Activated CD4-positive, alpha-beta T cell treated with anti-CD3 and anti-CD28 coated beads for 36 hours (primary cell): ENCODE measurements at places on chromosomes 2 and 18. TPM values are rescaled to one million over a fixed set of nuclear protein-coding genes. Genes with fewer than 3 reads are reported as not detected.

DNA sequence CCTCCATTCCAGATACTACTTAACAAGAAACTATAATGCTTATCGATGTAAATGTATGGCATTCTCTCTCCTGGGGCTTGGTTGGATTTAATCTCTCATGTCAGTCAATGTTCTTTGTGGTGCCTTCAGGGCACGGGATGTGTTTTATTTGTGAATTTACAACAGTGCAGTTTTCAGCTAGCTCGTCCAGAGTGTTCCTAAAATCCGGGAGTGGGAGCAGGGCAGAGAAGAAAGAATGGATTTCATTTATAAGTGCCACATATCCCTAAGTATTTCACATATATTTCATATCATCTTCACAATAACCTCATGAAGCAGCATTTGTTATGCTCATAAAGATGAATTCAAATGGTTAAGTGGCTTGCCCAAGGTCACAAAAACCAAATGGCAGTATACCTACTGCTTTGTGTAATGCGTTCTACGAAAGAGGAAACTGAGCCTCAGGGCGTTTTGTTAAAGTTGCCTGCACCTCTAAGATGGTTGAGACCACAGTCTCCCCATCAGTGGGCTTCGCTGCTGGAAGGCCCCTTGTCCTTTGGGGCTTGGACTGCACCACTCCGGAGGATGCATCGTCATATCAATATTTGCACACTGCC lies 134.7 kb upstream of the MGAT5 start:
- H3K27me3 ChIP-seq, result peaks cover 2% of the 10 kb centered on the region
- H3K4me3 ChIP-seq, result peak overlapping the region; percentile 80
- H3K27ac ChIP-seq, result peak overlapping the region; percentile 85
- H3K36me3 ChIP-seq, result no peaks in the 10 kb centered on the region
- H3K4me1 ChIP-seq, result peaks cover 38% of the 10 kb centered on the region
- DNase-seq, result no peak

DNA sequence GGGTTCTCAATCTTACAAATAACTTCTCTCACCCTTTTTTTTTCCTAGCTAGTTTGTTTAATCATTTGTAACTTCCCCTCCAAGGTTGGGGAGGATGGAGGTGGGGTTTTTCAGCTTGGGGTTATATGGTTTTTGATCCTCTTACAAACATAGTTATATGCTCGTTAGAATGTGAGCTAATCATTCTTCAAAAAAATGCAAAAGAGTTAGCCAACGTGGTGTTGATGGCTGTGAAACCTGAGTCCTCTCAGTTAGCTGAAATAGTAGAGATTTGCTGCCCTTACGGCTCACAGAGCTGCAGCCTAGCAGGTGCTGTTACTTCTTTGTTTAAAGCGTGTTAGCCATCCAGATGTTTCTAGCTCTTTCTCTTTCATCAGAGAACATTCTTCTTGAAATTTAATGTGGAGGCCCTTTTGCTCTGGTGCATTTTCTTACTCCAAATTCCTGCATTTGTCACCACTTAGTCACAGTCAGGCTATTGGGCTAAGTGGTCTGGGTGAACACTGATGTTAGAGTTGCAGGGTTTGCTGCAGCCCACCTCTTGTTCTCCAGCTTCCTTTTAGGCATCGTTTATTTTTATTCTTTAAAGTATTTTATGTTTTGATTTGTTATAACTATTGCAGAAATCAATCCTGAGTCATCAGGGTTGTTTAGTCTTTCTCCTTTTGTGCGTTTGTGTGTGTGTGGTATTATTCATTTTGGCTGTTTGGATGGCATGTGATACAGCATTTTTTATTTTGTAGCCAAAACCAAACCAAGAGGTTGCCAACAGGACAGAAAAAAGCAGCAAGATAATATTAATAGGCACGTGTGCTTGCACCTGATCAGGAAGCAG lies 41.1 kb downstream of the LIMS1 start:
- no peaks in the 10 kb centered on the region for H3K36me3 ChIP-seq
- no peak for DNase-seq

The GALNT14 gene
- 0.83 TPM for total RNA-seq

DNA sequence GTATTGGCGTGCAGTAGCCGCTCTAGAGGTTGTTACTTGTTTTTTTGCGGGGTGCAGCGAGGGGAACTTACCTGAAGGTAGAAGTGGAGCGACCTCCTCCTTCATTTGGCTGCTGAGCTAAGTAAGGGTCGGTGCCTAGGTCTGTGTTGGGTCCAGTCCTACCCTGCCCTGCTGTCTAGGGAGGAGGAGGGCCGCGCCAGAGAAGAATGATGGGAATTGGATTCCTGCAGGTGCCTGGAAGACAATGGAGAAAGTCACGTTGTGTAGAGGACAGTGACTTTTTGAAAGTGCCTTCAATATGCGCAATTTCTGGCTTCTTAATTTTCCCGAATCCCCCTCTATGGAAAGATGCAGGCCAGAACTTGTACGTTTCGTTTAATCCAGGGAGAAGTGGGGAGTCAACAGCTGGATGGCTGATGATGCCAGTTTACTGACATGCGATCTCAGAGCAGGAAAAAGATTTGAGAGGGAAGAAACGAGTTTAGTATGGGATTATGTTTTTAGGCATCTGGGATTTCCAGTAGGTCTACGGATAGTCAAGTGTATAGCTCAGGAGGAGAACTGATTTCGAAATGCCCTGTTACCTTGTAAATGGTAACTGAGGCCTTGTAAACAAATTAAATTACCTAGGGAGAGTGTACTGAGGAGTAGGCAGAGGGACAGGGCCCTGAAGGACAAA lies 653 bp downstream of the MRPS9 start:
- DNase-seq, result no peak
- H3K4me1 ChIP-seq, result peaks cover 28% of the 10 kb centered on the region
- peak overlapping the region; percentile 94 for H3K27ac ChIP-seq
- H3K36me3 ChIP-seq, result peaks cover 3% of the 10 kb centered on the region

The MDH1B gene
- 0.83 TPM for total RNA-seq

The TGFBRAP1 gene
- 20.0 TPM for total RNA-seq

The SPOPL gene
- 9.4 TPM for total RNA-seq

- no peak overlapping the region for H3K4me3 ChIP-seq
- H3K4me1 ChIP-seq, result no peaks in the 10 kb centered on the region
- no peak overlapping the region for H3K27ac ChIP-seq
- no peak for DNase-seq
- no peaks in the 10 kb centered on the region for H3K27me3 ChIP-seq
- no peaks in the 10 kb centered on the region for H3K36me3 ChIP-seq
Observed at GRCh38 chr2:163664610-163665009, 71.2 kb downstream of the FIGN start.

- no peaks in the 10 kb centered on the region for H3K36me3 ChIP-seq
- H3K4me1 ChIP-seq, result no peaks in the 10 kb centered on the region
- no peak overlapping the region for H3K27ac ChIP-seq
- no peak for DNase-seq
- no peak overlapping the region for H3K4me3 ChIP-seq
- H3K27me3 ChIP-seq, result peaks cover 11% of the 10 kb centered on the region
Observed at GRCh38 chr18:3870914-3871313, 420.9 kb downstream of the TGIF1 start.

DNA sequence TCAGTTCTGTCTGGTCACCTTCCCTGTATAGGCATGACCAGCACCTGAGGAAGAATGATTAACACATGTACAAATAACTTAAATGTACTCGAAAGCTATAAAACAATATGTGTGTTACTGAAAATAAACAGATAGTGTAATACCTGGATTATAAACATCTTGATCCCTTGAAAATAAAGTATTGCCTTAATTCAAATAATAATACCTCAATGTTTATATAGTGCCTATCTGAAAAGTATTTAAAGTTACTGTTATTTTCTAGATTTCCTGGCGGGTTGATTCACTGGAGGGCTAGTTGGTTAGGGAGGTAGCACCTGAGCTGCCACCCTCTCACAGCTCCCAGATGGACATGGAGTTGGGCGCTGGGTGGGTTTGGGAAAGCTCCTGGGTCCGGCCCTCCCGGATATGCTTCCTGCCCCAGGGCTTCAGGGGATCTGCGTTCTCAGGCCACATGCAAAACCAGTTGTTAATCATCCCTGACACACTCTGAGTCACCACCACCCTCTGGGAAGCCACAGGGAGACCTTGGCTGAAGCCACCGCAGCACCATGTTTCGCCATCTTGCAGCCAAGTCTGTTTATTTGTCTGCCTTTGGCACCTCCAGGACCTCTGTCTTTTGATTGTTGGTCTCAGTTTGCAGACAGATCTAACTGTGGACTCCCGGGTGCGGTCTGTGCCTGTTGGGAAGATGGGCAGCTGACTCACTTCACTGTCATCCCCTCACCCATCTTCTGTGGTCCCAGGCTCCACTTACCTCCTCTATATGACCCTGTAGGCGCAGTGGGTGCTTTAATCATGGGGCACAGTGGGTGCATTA lies 35.3 kb downstream of the RAB31 start:
- H3K36me3 ChIP-seq, result no peaks in the 10 kb centered on the region
- H3K27ac ChIP-seq, result no peak overlapping the region
- DNase-seq, result peak; percentile 24
- no peaks in the 10 kb centered on the region for H3K4me1 ChIP-seq
- peaks cover 21% of the 10 kb centered on the region for H3K27me3 ChIP-seq

The DNAH6 gene
- total RNA-seq, result 1.1 TPM

GRCh38 chr2:10668402-10669012 lies 21.3 kb downstream of the NOL10 start:
- H3K4me3 ChIP-seq, result no peak overlapping the region
- peak; percentile 23 for DNase-seq
- no peaks in the 10 kb centered on the region for H3K4me1 ChIP-seq
- no peaks in the 10 kb centered on the region for H3K27me3 ChIP-seq
- H3K27ac ChIP-seq, result no peak overlapping the region

DNA sequence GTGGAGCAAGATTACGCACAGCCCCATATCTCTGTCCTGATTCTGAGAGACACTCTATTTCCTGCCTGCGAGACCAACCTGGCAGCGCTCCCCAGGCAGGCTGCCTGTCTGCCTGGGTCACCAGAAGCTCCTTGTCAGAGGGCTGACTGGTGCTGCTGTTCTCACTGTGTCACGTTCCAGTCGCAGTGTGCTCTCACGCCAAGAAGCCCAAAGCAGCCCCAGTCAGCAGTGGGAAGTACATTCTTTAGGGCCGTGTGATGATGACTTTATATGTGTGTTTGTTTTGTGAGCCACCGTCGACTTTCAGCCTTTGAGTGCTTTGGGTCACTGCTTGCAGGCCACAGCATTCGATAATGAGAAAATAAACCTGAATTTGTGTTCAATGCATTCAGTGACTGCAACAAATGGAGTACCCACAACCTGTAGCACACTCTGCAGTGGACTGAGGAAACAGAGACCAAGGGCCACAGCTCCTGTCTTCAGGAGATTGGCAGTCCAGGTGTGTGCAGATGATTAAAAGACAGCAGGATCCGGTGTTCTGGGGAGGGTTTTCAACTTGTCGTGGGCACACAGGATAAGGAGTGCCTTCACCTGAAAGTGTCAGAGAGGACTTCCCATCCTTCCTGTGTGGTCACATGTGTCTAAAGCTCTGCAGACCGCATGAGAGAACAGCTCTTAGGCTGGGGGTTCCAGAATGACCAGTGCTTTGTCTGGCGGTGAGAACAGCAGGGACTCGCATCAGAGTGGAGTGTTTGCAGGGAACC lies 4.8 kb downstream of the TNFRSF11A start:
- H3K4me1 ChIP-seq, result peaks cover 32% of the 10 kb centered on the region
- no peak overlapping the region for H3K4me3 ChIP-seq
- no peaks in the 10 kb centered on the region for H3K36me3 ChIP-seq
- peak; percentile 72 for DNase-seq
- no peak overlapping the region for H3K27ac ChIP-seq
- H3K27me3 ChIP-seq, result peaks cover 61% of the 10 kb centered on the region

The LDLRAD4 gene
- 32.2 TPM for total RNA-seq

The GPN1 gene
- 63.9 TPM for total RNA-seq

- peaks cover 18% of the 10 kb centered on the region for H3K27me3 ChIP-seq
- no peak overlapping the region for H3K27ac ChIP-seq
- DNase-seq, result no peak
- no peaks in the 10 kb centered on the region for H3K36me3 ChIP-seq
- H3K4me3 ChIP-seq, result no peak overlapping the region
Observed at GRCh38 chr18:57502624-57503023, 67.5 kb downstream of the ONECUT2 start.

DNA sequence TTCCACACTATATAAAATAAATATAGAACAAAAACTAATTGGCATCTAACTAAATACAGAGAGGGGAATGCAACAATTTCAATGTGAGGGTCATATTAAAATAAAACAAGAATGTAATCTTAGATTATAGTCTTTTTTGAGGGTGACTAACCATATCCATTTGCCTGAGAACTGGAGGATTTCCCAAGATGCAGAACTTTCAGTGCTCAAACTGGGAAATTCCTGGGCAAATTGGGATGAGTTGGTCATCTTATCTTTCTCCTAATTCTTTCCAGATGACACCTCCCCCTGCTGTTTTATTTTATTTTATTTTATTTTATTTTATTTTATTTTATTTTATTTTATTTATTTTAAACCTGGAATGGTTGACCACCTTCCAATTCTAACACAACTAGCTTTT lies 846.2 kb downstream of the SLC4A3 start:
- no peak overlapping the region for H3K27ac ChIP-seq
- no peaks in the 10 kb centered on the region for H3K4me1 ChIP-seq
- DNase-seq, result no peak
